ENCODE measurements at places on chromosomes 2 and 18. TPM values are rescaled to one million over a fixed set of nuclear protein-coding genes. Genes with fewer than 3 reads are reported as not detected.
A peak's percentile ranks its signal among the peaks of the same experiment; 100 is the strongest.

DNA sequence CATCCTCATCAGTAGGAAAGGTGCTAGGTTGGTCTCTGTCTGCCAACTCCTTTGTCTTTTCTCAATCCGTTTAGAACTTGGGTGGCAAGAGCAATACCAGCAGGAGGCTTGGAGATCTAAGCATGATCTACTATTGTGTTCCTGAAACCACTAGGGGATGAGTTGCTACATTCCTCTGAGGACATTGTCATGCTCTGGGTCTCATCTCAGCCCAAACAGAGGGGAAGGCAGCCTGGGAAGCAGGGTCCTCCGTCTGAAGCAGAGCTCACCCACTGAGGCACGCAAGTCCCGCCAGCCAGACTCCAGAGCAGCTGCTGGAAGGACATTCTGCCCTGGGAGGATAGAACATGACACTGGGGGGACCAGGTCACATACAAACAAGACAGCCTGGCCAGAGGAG lies 162.9 kb downstream of the MTCL1 start:
- no peak for DNase-seq

DNA sequence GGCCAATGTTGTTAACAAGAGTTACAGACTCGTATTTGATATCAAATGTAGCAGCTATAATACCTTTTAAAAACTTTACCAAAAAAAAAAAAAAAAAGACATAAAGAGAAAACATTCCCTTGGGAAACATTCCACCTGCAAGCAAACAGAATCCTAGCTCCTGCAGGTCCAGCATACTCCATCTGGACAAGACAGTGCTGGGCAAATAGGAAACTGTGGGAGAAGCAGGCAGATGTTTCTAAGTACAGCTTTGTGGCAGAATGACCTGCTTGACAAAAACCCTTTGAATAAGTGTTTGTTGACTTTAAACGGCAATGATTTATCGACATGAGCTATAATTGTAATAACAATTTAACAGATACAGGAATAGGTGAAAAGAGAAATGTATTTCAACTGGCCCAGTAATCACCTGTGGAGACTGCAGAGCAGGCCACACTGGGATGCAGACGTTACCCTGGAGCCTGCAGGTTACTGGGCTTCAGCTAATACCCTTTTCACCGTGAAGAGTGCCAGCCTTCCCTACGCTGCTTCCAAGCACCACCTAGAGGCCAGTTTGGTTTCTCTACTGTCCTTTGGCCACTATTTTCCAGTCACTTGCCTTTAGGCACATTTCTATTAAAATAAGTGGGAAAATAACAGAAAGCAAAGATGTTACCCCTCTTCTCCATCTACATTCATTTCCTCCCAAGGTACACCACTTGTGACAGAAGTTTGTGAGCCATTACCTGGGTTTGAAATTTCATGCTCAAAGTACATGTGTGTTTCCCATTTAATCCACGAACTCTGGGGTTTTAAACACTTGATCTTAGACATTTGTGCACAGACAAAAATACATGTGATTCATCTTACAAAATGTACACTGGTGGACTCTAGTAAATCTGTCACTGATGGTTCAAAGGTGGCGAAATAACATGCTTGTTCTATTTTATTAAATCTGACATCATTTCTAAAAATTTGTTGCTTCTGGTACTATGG lies 96.9 kb upstream of the ZNF397 start:
- DNase-seq: peak; percentile 49

DNA sequence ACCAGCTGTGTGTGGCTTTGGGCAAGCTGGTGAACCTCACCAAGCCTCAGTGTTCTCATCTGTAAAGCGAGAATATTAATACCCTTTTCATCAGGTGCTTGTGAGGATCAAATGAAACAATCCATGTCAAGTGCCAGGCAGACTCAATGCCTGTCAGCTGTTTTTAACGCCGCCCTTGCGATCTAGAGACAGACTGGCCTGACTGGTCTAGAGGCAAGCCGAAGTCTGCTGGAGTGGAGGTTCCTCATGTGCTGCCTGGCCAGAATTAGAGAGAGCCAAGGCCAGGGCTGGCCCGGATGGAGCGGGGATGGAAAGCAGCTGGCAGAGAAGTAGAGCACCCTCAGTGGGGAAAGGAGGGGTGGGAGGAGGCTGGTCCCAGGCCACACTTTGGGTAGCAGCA lies 74.5 kb upstream of the B3GNT7 start:
- no peak for DNase-seq

- no peak for DNase-seq
Observed at GRCh38 chr2:21288739-21289520, 165.2 kb downstream of the TDRD15 start.

GRCh38 chr2:100062336-100062735 lies 80.1 kb downstream of the AFF3 start:
- no peak for DNase-seq

POTEC gene
- not detected for total RNA-seq

DNA sequence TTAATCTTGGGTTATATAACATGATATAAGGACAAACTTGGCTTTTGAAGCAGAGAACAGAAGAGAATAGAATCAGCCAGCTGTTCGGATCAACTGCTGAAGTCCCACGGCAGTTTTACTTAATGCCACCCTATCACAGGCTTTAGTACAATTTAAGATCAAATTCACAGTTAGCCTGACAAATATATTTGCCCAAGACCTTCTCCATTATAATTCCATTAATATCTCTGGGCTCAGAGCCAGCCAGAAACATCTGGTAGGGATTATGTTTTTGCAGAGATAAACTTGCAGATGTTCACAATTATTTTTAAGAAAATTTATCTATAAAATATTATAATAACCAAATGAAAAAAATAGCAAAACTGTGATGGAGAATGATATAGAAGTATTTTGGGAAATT lies 381.4 kb downstream of the RAD51AP2 start:
- no peak for DNase-seq

CNDP2 gene
- 194 TPM for total RNA-seq

ANKRD30BL gene
- not detected for total RNA-seq

GRCh38 chr2:20213651-20214565 lies 11.0 kb downstream of the SDC1 start:
- DNase-seq: no peak

DNA sequence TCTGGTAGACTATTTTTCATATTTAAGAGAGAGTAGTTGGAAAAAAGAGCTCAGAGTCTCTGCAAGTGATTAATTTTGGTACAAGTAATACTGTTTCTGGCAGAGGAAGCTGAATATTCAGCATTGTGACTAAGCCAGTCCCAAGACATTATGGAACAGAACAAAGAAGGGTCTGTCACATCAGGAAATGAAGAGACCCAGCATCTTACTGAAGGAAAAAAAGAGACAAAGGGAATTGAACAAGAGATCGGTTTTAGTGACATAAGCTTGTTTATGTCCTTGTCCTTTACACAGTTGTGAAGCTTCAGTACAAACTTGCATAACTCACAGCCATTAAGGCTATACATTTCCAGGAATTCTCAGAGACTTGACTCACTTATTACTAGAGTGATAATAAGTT lies 568.5 kb upstream of the SLC8A1 start:
- no peak for DNase-seq

FSIP2 gene
- 10.1 TPM for total RNA-seq

FBXO36 gene
- 3.5 TPM for total RNA-seq

DNA sequence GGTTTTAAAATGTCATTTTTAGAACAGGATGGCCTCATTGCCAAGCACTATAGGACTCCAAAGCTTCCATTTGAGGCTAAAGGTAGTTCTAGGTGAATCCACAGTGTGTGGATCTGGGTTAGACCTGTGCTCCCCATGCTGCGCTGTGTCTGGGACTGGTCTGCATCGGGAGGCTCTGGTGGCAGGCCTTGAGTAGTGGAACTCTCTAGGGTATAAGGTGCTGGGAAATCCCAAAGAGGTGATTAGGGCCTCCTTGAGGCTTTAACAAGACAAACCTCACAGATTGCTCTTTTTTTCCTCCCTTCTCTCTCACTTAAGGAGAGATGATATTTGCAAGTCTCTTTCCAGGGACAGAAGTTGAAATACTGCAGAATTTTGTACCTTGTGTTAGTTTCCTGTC lies 9.3 kb downstream of the SEC11C start:
- DNase-seq: no peak

DNA sequence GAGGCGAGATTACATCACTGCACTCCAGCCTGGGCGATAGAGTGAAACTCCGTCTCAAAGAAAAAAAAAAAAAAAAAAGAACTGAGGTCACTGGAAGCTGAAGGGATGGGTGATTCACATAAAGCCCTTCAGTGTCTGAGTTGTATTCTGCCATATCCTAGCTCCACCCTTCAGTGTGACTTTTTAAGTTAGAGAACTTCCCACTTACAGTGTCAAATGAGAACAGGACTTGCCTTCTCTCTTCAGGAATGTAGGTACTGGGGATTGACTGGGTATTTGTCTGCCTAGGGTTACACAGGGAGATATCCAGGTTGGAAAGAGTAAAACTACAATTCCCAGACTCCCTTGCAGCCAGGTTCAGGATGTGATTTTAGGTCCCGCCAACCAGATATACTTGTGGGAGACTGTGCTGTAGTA lies 37.9 kb downstream of the EHD3 start:
- DNase-seq: no peak

Measured in neural crest cell (in vitro differentiated cells).